ENCODE measurements at places on chromosomes 5 and 9.

DNA sequence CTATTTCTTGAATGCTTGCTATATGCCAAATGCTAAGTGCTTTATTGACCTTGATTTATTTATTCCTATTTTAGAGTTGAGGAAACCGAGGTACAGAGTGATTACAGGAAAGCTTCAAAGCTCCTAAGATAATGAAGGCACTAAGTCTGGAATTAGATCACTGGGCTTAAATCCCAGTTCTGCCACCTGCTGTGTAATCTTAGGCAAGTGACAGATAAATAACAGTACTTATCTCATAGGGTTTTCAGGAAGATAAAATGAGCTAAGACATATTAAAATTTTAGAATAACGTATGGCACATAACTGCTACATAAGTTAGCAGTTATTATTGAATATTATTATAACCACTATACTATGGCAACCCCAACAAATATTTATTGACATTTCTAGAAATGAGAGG, 843.8 kb downstream of the DTWD2 start:
- DNase-seq = no peak

GRCh38 chr9:89742660-89743059, 137.8 kb downstream of the GADD45G start:
- DNase-seq = no peak

DNA sequence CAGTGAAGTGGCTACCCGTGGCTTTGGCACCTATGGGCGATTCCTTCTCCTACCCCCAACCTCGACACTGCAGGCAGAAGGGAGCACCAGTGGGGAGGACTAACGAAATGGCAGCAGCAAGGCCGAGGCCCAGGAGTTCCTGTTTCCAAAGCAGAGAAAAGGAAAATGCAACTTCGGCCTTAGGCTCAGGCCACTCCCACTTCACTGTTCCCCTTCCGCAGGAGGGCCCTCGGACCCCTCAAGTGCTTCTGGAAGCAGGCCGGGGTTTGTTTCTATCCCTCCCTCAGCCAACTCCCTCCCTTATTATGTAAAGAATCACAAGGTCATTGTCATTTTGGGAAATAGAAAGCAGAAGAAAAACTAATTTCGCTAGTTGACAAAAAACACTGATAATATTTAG, 36.4 kb upstream of the NKX2-5 start:
- DNase-seq = no peak

DNA sequence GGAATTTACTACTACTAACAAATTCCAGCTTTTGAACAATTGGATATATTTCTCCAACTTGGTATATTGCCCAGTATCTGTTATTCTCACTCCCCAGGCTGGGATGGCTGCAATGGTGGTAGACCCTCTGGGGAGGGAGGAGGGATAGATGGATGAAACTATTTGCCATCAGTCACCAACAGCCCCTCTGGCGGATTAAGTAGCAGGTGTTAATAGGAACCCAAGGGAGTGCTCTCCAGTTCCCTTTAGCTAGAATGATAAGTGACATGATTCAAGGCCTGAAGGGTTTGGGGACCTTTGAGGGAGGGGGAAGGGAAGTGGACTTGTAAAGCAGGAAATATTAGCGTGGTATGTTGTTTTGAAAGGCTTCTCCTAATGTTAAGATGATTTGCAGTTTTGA, 824.0 kb upstream of the ARRDC3 start:
- DNase-seq = no peak

DNA sequence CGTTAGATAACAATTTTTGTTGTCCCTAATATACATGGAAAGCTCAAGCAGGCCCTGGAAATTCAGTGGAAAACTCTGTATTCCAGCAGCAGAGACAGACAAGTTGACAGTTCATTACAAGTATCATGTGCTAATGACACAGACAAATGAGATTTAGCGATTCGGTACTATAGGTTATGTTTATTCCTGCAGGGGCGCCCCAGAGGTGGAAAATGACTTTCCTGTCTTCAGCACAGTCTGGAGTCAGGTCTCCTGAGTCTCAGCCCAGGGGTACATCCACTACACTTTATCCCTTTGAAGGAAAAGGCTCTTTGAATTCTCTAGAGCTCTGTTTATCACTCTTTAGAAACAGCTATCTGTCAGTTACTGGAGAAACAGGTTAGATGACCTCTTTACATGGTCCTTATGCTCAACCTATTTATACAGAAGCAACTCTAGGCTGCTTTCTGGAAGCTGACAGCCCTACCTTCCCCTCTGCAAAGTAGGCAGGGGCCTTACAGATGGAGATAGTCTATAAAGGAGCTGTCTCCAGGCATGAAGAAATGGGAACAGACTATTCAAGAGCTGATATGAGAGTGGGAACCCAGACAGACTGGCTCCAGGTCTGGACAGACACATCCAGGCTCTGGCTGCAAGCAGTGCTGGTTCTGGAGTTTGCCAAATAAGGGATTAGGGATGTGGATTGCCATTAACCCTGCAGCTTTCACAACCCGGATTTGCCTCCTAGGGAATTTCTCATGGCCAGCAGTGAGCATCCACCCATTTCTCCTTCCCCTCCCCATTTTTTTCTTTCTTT, 7.2 kb upstream of the SLC31A2 start:
- DNase-seq = no peak

DNA sequence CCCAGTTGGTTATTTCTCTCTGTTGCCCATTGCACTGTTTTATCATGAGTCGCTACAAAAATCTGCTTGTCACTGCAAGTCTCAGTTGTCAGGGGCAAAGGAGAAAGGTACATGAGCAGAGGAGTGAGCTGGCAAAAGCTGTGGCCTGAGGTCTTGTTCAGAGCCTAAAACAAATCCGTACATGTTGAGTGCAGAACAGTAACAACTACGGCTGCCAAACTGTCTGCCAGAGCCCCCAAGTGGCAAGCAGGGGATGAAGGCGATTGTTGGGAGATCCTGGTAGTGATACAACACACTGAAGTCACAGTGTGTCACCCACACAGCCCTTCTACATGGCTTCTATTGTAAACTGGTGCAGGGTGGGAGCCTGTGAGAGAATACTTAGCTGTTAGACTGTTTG, 50.9 kb downstream of the BRINP1 start:
- DNase-seq = no peak

- no peak for DNase-seq
Measured at GRCh38 chr9:137449081-137449844, 8.1 kb upstream of the ENTPD8 start.

DNA sequence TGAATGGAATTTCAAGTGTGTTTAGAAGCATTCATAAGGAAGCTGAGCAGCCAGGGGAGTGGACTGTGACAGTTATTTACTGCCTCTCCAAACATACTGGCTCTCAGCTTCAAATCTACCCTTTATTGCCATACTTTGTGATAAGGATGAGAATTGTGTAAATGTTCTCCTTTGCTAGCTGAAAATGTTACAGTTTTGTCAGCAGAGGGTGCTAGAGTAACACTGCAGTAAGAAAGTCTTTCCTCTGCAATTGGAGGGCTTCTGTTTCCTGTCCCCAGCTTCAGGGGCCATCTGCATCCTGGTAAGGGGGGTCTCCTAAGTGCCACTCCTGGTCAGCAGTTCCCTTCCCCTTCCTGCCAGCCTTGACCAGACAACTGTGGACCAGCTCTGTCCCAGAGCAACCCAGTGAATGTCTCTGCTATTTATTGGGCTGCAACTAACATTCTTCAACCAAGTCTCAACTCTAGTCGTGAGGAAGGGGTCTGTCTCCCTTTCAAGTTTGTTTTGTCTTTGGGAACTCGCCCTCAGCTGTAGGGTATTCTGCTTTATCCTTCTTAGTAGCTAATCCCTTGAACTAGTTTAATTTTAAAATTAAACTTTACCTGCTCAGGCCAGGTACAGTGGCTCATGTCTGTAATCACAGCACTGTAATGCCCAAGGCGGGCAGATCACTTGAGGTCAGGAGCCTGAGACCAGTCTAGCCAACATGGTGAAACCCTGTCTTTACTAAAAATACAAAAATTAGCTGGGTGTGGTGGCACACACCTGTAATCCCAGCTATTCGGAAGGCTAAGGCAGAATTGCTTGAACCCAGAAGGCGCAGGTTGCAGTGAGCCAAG, 45.3 kb downstream of the RAPGEF6 start:
- DNase-seq = no peak

DNA sequence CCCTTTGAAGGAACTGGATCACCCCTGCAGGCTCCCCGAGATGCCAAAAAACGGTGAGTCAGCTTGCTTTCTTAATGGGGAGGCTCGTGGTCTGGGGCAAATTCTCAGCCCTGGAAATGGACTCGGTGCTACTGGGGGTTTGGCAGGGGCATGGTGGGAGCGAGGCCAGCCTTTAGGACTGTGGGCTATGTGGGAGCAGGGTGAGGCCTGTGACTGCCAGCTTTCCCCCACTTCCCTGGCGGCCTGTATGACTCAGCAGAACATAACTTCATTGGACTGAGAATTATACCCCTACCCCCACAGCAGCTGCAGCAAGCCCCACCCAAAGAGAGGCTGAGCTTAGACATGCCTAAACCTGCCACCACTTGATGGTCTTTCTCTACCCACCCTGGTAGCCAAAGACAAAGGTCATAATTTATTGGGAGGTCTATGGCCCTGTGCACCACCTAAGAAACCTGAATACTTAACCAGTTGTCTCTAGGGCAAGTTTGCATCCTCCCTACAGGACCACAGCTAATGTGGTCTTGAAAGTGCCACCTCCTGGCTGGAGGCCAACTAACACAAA, 325.3 kb downstream of the TLE1 start:
- no peak for DNase-seq

DNA sequence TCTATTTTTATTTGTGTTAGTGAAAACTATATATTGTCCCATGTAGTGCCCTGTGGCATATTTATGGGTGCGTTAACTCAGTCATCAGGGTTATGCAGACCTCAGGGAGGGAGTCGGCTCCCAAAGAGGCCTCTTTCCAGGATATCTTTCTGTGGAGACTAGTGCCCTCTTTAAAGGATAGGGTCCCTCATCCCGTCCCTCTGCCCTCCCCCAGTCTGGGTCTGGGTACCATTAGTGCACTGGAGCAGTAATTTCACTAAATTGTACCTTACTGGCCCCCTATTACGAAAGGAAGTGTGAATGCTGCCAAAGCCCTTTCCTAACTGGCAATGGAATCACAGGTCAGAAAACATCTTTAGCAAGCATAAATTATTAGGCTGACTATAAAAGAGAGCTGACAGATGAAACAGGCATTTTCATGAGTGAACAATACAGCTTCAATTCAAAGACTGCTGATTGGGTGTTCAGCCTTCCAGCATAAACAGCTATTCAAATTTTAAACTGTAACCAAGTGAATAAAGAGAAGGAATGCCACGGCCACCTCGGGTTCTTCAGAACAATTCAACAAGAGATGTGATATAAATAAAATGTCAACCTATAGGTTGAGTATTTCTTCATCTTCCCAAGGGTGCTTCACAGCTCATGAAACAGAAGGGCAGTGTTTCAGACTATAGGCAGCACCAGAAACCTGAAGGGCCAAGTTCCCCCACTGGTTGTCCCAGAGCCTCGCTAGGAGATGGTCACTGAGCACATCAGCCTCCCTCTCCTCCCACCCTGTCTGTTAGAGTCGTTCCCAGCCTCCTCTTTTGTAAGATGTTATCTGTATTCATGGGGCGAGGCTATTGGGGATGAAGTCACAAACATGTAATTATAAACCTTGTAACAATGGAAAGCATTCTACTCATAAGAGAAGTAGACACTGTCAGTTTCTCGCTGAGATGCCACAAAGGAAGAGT, 318.7 kb downstream of the TMEM161B start:
- no peak for DNase-seq

DNA sequence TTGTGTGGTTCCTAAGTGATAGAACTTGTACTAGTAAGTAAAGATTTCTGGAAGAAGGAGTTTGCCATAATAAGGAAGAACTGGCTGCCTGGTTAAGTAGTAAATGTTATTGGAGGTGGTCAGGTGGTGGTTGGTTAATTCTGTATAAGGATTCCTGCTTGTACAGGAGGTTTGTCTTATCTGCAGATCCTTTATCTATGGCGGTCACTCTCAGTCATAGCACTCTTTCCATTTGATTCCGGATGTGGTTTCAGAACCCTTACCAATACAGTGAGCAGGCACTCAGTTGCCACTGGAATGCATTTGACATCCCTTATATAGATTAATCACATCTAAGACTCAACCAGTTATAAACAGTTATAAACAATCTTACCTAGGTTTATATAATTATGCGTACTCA, 50.3 kb downstream of the RAD50 start:
- no peak for DNase-seq

DNA sequence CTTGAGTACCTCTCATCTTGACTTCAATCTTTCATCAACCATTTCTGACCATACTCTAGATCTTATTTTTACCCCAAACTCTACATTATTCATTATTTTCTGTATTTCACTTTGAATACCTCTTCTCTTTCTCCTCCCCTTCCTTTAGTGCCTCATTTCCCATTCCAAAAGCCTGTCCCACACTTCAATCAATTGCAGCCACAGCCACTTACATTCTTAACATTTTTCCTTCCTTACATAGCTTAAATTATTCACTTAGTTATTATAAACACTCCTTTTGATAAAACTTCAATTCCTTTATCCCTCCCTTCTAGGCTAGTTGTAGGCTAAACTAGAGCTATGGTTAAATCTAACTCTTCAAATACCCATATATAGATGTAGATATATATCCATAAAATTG, 344.0 kb downstream of the PRR16 start:
- DNase-seq = no peak

DNA sequence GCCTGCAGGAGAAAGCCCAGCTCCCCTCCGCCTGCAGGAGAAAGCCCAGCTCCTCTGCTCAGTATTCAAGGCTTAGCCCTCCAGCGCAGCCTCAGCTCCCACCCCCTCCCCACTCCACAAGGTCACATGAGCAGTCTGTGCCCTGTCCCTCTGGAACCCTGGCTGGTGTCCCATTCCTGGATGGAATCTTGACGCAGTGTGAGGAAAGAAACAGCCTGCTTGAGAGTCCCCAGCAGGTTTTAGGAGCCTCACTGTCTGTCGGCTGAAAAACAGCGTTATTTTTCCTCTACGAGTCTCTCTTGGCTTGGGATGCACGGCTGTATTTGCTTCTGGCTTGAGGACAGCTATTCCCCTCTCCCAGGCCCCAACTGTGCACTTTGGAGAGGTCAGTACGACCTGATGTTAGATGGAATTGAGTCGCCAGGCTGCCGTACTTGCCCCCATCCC, 210.1 kb upstream of the TRIM32 start:
- DNase-seq = no peak

GRCh38 chr5:179912951-179913350, 5.3 kb upstream of the TBC1D9B start:
- DNase-seq = no peak

DNA sequence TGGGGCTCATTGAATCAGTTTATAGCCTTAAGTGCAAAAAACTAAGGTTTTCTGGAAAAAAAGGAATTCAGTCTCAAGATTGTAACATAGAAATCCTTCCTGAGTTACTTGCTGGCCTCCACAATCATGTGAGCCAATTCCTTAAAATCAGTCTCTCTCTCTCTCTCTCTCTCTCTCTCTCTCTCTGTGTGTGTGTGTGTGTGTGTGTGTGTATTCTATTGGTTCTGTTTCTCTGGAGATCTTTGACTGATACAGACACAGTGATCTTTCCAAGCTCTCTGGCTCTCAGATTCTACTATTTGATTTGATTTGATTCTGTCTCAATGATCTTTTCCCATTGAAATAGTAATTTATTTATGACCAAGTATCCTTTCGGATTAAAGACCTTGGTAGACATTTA, 74.6 kb downstream of the CFAP95 start:
- no peak for DNase-seq

GRCh38 chr5:88490874-88491273, 222.2 kb upstream of the TMEM161B start:
- no peak for DNase-seq

GRCh38 chr5:76125346-76125745, 42.2 kb downstream of the SV2C start:
- DNase-seq = no peak
